T-helper 22 cell (primary cell): ENCODE measurements at places on chromosomes 12 and 14.

- no peak for DNase-seq
Measured at GRCh38 chr12:68686262-68686594, 550 bp upstream of the NUP107 start.

DNA sequence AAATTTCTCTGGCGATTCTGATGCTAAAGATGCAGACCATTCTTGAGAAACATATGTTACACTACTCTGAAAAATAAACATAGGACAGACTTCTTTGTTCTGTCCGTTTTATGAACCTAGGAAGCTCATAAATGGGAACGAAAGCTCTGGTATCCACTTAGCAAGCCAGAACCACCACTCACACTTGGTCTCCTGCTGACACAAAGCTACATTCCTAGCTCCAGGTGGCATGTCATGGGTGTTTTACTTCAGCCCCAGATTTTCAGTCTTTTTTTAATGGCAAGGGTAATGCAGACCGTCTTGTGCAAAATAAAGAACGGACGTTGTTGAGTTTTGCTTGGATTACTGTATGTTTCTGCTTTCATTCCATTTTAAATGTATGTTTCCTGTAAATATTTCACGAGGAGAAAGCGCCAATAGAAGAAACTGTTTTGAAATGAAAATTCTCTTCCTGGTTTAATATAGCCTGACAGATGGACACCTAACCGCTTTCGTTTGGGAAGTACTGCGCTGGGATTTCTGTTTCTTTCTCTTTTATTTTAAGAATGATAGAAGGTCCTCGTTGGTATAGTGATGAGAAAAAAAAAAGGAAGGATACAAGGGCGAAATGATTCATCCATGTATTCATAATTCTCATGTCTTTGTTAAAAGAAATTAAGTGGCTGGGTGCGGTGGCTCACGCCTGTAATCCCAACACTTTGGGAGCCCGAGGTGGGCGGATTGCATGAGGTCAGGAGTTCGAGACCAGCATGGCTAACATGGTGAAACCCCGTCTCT, 871 bp upstream of the COQ5 start:
- no peak for DNase-seq

GRCh38 chr12:124177276-124177950, 117.5 kb upstream of the RFLNA start:
- DNase-seq = no peak

DNA sequence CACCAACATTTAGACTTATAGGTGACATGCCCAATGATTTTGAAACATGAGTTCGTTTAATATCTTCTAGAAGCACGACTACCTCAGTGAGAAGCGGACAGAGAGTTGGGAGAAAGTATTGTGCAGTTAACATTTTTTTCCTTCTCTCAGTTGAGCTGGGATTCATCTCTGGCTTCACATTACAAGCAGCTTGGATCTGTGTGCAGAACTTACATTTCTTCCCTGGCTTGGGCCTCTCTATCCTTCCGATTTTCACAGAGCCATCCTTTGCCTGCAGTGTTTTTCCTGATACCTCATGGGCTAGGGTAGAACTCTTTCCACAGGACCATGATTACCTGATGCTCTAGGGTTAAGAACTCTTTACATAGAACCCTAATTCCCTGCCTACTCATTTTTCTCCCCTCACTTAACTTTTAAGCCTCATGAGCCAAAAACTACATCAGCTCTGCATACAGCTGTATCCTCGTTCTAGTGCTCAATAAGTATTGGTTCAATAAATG, 86.5 kb downstream of the FLRT2 start:
- DNase-seq = no peak

- DNase-seq = no peak
Measured at GRCh38 chr14:85308531-85309300, 221.2 kb upstream of the FLRT2 start.

GRCh38 chr12:55938826-55939501, 8.0 kb downstream of the DGKA start:
- DNase-seq = no peak

DNA sequence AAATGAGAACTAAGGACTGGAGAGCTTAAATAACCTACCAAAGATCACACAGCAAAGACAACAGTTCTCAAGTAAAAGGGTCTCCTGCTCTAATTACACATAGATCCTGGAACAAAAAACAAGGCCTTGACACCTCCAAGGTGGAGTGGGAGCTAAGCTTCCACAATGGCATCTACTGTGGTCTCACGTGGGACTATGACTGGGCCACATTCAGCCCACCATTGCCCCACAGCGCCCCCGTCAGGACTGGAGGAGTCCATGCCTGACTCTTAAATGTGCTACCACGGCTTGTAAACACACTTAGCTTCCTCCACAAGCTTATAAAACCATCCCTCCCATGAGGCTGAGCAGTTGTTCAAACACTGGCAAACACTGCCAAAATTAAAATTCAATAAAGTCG, 88.5 kb downstream of the GCH1 start:
- DNase-seq = no peak

DNA sequence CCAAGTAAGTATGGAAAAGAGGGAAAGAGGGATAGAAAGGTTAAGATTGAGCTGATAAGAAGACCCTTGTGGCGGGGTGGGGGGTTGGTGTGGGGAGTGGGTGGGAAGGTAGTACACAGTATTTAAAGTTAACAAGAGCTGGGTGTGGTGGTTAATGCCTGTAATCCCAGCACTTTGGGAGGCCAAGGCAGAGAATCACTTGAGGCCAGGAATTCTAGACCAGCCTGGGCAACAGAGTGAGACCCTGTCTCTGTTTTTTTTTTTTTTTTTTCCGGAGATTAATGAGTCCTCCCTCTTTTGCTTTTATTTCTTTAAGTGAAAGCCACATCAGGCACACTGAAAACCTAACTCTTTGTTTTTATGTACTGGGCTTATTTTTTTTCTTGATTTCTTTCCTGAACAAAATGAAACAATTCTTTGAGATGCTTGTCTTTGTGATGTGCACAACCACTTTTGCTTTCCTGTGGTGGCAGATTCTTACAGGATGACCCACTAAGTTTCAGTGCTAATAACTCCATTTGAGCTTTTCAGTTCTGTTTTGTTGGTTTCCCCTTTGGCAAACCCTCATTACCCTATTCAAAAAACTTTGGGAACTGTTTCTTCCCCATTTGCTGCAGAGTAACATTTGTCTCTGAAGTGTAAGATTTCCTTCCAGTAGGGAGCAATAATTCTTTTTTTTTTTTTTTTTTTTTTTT, 54.8 kb downstream of the WNK1 start:
- no peak for DNase-seq

DNA sequence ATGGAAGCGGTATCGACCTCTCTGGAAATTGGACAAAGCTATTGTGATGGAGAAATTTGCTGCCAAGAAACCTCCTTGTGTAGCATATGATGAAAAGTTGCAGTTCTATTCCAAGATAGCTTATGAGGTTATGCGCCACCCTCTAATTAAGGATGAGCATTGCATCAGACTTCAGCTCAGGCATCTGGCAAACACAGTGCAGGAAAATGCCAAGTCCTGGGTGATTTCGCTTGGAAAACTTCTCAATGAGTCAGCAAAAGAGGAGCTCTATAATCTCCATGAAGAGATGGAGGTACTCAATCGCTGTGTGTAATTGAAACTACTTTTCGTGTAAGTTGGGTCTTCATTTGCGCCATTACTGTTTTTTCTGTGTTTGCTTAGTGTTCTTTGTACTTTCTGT, 51.2 kb downstream of the DNAH10 start:
- no peak for DNase-seq

GRCh38 chr12:103727638-103728037, 113.4 kb downstream of the NT5DC3 start:
- DNase-seq = no peak

DNA sequence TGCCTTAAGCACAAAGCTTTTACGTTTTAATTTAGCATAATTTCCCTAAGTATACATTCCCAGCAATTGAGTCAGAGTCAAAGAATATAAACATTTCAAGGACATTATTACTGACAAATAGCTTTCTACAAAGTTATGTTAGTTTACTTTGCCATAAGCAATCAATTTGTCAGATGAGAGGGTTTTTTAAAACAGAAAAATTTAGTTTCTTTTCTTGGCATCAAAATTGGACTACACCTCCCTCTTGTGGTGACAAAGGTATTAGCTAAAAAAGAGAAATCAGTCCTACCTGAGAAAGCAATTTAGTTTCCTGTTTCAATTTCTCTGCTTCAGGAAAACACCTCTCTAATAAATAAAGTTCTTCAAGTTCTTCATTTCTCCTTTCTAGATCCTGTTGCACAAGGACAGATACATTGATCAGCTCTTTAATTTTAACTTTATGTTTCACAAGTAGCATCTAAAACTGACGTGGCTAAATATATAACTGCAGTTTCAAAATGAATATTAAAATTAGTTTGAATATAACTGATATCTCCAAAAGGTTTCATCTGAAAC, 39.9 kb downstream of the DNAI7 start:
- no peak for DNase-seq

DNA sequence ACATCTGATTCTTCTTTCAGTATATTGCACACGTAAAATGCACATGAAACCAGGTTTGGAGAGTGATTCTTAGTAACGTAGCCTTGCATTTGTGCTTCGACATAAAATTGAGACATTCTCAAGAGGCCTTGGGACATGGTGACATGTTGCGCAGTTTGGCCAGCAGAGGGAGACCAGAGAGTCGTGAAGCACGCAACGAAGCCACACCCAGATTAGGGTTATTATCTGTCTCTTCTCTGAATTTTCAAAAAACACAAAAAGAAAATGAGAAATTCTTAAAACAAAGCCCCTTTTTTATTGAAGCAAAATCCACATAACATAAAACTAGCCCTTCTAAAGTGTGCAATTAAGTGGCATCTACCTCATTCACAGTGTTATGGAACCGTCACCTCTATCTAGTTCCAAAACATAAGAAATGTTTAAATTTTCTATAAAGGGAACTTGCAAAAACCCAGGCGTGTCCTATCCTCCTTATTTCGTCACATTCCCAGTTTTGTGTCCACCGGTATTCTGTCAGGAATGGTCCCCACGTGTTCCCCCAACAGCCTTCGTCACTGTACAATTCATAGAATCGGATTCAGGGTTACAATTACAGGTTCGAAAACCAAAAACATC, 108.8 kb upstream of the ATF7IP start:
- DNase-seq = peak; percentile 32

- DNase-seq = no peak
Measured at GRCh38 chr12:45439039-45439438, 223.1 kb downstream of the ANO6 start.

DNA sequence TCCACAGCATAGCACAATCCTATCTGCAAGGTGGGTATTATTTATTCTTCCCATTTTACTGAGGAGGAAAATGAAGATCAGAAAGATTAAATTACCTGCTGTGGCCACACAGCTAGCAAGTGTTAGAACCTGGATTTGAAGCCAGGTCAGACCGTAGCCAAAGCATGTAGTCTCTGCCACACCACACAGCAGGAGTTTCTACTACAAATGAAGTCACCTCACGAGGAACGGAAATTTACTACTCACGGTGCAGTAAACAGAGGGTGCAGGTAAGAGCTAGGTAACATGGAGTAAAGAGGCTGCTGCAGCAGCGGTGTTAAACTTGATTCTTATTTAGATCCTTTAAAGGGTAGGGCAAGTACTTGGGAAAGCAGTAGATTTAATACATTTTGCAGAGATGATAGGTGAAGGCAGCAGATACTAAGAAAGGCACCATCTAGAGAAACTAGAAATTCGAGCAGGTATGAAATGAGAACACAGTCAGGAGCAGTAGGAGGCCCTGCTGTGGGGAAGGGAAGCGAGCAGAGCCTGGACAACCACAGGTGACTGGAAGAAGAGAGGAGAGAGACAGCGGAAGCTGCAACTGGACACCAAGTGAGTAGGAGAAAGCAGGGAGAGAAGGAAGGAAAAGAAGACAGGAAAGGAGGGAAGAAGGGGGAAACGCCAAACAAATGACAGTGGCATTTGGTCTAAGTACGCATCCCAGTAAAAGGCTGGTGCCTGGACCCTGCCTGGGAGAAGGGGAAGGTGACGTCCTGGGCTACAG, 21.5 kb downstream of the SPTB start:
- DNase-seq = no peak

DNA sequence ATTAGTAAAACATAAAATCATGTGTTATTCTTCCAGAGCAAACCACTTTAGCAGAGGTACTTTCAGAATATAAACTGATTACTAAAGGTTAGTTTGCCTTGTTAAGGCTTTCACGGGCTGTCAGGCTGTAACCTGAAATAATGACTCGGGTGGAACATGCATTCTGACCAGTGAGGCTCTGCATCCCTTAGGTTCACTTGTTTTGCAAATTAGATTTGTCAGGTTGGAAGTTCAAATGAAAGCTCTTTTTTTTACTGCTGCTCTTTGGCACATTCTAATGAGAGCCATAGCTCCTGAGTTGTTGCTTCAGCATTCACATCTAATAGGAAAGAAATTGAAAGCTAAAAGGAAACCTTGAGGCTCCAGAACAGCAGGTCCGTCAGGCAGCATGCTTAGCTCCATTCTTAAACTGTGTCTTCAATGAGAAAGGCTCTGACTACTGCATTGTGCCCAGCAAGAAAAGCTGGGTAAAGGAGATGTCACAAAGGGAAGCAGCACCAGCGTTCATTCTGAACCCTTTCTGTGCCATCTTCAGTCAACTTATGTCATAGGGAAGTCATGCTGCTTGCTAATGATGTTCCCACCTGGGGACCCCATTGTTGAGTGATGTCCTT, 445.5 kb upstream of the FBXO33 start:
- DNase-seq = no peak

DNA sequence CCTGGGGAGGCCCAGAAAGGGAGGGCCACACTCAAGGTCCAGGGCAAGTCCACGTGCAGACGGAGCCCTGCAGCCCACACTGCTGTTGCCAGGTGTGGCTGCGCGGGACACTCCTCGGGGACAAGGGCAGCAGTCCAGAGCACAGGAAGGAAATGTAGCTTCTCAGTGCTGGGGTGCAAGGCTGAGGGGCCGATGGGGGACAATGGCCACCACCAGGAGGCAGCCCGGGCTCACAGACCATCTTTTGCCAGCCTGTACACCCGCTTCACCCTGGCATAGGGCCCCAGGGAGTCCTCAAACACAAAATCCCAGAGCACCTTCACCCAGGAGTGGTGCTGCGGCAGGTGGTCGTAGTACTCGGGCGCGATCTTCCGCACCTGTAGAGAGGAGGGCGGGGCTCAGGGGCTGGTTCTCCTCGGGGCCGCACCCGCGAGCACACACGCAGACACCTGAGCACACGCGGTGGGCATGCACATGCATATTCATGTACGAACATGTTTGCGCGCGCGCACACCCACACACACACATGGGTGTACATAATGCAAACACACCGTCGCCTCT, 12.8 kb downstream of the DEGS2 start:
- no peak for DNase-seq

- DNase-seq = no peak
Measured at GRCh38 chr12:119082496-119082895, 96.2 kb upstream of the HSPB8 start.

DNA sequence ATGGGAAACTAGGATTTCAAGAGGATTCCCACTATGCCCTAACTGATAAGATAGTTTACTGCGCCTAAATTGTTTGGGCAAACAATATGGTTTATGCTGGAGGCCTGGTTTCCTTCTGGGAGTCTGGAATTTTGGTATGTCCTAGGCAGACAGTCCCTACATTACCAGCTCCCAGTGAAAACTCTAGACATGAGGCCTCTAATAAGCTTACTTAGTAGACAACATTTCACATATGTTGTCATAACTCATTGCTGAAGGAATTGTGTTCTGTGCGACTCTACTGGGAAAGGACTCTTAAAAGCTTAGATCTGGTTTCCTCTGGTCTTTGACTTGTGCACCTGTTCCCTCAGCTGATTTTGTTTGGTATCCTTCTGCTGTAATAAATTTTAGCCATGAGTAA, 18.0 kb upstream of the PRPF39 start:
- no peak for DNase-seq

GRCh38 chr12:45204757-45205156, 11.1 kb upstream of the ANO6 start:
- no peak for DNase-seq
